Left renal cortex interstitium (tissue), 4 donors: ENCODE measurements at places on chromosomes 2 and 18.

DNA sequence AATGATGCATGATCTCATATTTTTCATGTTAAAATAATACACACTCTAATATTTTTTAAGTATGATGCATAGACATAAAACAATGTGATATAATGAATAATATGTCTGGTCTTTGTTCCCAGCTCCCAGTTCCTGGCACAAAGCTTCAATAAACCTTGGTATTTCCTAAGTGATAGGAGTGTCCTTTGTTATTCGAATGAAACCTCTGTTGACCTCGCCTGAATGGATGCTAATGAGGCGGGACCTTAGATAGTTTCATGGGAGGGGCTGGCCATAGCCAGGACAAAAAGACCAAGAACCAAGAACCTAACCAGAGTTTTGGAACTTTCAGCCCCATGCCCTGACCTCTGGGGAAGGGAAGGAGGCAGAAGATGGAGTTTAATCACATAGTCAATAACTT is 257.7 kb upstream of the COPS8 start:
- DNase-seq: no peak

DNA sequence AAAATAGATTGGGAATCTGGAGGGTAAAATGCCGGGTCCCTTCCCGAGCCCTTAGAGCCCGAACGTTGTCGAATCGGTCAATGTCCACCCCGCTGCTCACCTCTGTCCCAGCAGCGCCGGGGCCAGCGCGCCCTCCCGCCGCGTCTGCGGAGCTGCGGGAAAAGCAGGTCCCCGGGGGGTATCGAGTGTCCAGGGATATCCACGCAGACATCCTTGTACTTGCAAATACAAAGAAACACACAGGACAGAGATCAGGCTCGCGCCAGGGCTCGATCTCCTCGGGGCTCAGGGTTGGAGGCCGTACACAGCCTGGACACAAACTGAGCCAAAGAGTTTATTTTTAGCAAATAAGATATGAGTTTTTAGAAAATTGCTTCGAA is 2.3 kb upstream of the GATA6 start:
- no peak for DNase-seq

DNA sequence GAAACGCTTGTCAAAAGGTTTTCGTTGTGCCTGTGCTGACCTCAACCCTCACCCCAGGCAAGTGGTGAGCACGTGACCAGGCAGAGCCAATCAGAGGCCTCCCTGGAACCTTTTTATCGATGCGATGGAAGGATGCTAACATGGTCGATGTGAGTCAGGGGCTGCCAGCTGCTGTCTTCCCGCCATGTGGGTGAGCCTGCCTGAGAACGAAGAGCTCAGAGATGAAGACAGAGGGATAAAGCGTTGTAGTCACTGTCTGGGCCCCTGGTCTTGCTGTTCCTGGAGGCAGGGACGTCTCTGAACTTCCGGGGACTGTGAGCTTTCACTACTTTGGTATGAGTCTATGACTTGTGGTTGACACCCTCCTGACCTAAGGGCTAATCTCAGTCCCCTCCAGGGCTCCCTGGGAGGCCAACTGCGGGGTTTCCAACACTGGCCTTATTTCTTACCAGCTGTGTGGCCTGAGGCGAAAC is 18.6 kb downstream of the DNMT3A start:
- DNase-seq: no peak

DNA sequence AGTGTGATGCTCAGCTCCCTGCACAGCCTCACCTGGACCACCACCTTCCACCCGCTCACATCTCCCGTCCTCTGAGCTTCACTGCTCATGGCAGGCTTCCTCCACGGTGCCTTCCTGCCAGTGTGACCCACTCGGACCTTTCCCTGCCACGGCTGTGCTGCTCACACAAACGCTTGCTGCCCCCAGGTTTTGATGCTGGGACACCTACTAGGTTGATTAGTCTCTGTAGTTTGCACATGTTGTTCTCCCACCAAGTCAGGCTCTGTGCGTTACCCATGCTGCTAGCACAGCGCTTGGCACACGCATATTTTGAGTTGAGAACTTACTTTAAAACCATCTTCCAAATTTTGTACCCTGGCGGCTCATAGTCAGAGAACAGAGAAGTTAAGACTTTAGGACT is 2.1 kb downstream of the MC2R start:
- DNase-seq: no peak

DNA sequence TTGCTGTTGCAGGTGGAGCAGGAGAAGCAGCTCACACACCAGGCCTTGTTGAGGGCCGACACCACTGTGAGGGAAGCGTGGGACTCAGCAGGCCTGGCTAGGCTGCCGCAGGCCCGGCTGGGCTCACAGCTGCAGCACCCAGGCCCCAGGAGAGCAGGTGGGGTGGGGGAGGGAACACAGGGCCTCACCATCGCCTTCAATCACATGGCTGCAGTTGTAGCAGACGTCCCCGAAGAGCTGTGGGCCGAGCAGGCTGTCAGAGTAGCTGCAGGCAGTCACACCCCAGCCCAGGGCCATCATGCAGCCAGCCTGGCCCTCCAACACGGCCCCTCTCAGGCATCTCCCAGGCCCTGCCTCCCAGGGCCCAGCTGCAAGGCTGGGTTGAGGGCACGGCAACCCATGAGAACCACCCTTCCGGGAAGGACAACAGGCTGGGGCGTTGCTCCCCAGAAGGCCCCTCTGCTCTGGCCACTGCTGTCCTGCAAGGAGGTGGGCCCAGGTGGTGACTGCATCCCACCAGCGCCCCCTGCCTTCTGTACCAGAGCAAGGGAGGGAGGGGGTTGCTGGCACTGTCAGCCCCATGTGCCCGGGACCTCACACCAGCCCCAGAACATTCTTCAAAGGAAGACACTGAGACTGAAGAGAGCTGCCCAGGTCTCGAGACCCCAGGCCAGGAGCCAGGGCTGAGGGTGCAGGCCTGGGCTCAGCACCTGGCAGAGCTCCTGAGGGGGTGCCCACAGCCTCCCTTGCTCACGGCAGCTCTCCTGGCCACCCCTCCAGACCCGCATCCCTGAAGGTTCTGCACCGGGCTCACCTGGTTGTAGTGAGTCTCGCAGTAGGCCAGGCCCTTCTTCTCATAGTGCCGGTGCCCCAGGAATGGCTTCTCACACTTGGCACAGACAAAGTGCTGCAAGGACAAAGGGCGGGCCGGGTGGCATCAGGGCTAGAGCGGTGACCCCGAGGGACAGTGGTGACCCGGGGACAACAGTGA is 5.6 kb upstream of the GPR17 start:
- no peak for DNase-seq

DNA sequence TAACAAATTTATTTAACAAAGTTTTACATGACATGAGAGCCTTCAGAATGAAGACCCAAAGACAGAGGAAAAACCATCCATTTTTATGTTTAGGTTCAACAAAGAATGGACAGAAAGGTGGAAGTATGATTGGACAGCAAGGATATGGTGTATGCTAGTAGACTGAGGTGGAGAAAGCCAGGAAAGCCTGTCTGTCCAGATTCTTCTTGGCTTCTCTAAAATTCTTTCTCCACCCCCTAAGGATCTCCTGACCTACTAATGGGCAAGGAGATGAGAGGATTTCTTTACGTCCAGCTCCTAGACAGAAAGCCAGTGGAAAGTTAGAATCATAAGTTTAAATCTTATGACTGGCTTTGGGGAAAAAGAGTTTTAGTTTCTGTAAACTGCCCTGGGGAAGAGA is 3.0 kb downstream of the ATIC start:
- no peak for DNase-seq

- no peak for DNase-seq
Measured at GRCh38 chr2:43370705-43371104, 144.3 kb upstream of the ZFP36L2 start.
